Vagina (tissue), 2 donors: ENCODE measurements at places on chromosomes 13 and 19. TPM values are rescaled to one million over a fixed set of nuclear protein-coding genes. Genes with fewer than 3 reads are reported as not detected.
A peak's percentile ranks its signal among the peaks of the same experiment; 100 is the strongest.

DNA sequence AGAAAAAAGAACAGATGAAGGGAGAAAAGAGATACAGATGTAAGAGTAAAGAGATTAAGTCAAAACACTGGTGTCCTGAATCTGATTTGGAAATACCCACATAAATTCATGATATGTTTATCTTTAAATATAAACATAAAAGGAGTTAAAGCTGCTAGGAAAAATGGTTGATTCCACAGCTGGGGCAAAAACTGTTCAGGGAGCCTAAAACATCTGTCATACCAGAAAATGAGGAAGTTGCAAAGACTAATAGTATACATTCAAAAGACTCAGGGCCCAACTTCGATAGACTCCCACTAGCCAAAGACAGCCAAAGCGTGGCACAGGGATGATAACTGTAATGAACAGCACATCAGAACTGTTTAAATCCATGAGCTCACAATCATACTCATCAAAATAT is 62.0 kb downstream of the ABCC4 start:
- no peak for DNase-seq
- no peak overlapping the region for H3K27ac ChIP-seq
- H3K4me1 ChIP-seq = no peaks in the 10 kb centered on the region
- no peaks in the 10 kb centered on the region for H3K27me3 ChIP-seq
- no peak overlapping the region for H3K4me3 ChIP-seq

- no peak overlapping the region for H3K27ac ChIP-seq
- DNase-seq = no peak
- H3K27me3 ChIP-seq = no peaks in the 10 kb centered on the region
- H3K4me3 ChIP-seq = no peak overlapping the region
- H3K36me3 ChIP-seq = no peaks in the 10 kb centered on the region
Measured at GRCh38 chr13:40506592-40507446, 159.6 kb downstream of the FOXO1 start.

The CAPS gene
- 35.8 TPM for total RNA-seq

GRCh38 chr13:83449668-83450395 is 432.4 kb downstream of the SLITRK1 start:
- no peak overlapping the region for H3K27ac ChIP-seq
- no peaks in the 10 kb centered on the region for H3K36me3 ChIP-seq
- no peaks in the 10 kb centered on the region for H3K4me1 ChIP-seq

The GRK1 gene
- not detected for total RNA-seq

DNA sequence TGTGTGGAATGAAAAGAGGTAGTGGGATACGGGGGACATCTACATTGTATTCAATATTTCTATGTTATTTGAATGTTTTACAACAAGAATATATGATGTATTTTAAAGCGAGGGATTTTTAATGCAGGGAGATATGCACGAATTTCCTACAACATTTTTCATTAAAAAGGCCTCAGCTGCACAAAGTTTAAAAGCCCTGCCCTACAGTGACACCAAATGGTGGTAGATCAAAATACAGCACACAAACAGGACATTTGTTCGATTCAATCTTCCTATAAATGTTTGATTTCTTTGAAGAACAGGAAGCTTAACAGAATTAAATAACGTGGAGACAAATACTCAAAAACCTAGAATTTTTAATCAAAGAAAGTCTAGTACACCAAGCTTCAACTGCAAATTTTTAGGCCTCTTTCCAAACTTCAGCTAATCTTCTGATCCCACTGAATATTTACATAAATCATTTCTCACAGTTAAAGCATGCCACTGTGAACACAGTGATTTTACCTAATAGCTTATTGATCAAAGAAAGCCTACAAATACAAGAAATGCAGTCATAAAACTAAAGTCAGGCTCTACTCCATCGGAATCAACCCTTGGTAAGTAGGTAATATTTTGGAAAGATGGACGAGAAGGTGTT is 257.2 kb downstream of the DIAPH3 start:
- H3K36me3 ChIP-seq = no peaks in the 10 kb centered on the region
- H3K27me3 ChIP-seq = no peaks in the 10 kb centered on the region
- no peak for DNase-seq
- no peak overlapping the region for H3K4me3 ChIP-seq
- H3K4me1 ChIP-seq = no peaks in the 10 kb centered on the region

GRCh38 chr19:281992-282391 is 9.2 kb downstream of the PLPP2 start:
- no peak overlapping the region for H3K4me3 ChIP-seq
- H3K4me1 ChIP-seq = no peaks in the 10 kb centered on the region
- no peaks in the 10 kb centered on the region for H3K36me3 ChIP-seq
- no peaks in the 10 kb centered on the region for H3K27me3 ChIP-seq
- no peak overlapping the region for H3K27ac ChIP-seq
- no peak for DNase-seq

The NUFIP1 gene
- 2.5 TPM for total RNA-seq

The DACH1 gene
- 7.9 TPM for total RNA-seq

The SIGLEC5 gene
- 0.49 TPM for total RNA-seq

DNA sequence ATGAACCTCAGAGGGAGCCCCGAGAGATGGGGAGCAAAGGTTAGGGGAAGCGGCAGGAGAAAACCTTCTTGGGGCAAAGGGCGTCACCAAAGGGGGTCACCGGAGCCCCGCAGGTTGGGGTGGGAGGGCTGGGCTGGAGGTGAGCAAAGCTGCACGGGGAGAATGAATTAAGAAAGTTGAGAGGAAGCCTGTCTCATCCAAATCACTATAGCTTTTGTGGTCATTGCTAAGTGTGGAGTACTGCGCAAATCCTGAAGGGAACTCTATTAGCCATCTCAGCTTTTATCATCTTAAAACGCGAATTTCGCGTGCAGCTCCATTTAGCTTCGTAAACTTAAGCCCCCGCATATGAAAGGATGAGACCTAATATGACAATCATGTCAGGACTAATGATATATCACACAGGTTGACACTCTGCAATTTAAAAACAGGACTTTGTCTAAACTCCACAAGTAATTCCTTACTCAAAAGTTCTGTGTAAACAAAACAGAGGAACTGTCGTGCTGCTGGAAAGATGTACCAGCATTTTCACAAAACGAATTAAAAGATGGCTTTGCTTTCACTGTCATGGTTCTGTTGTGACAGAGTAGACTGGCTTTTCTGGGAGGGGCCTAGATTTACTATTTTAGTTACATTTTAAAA is 631 bp downstream of the LACC1 start:
- peak overlapping the region; percentile 85 for H3K4me3 ChIP-seq
- H3K27ac ChIP-seq = peak overlapping the region; percentile 94
- H3K27me3 ChIP-seq = no peaks in the 10 kb centered on the region
- no peaks in the 10 kb centered on the region for H3K36me3 ChIP-seq
- no peak for DNase-seq
- peaks cover 23% of the 10 kb centered on the region for H3K4me1 ChIP-seq

GRCh38 chr19:51809787-51810186 is 14.8 kb downstream of the FPR3 start:
- H3K36me3 ChIP-seq = no peaks in the 10 kb centered on the region
- peaks cover 9% of the 10 kb centered on the region for H3K4me1 ChIP-seq
- no peaks in the 10 kb centered on the region for H3K27me3 ChIP-seq
- DNase-seq = no peak
- no peak overlapping the region for H3K4me3 ChIP-seq

The C1QTNF9B gene
- not detected for total RNA-seq

The RNF225 gene
- total RNA-seq = 0.98 TPM

DNA sequence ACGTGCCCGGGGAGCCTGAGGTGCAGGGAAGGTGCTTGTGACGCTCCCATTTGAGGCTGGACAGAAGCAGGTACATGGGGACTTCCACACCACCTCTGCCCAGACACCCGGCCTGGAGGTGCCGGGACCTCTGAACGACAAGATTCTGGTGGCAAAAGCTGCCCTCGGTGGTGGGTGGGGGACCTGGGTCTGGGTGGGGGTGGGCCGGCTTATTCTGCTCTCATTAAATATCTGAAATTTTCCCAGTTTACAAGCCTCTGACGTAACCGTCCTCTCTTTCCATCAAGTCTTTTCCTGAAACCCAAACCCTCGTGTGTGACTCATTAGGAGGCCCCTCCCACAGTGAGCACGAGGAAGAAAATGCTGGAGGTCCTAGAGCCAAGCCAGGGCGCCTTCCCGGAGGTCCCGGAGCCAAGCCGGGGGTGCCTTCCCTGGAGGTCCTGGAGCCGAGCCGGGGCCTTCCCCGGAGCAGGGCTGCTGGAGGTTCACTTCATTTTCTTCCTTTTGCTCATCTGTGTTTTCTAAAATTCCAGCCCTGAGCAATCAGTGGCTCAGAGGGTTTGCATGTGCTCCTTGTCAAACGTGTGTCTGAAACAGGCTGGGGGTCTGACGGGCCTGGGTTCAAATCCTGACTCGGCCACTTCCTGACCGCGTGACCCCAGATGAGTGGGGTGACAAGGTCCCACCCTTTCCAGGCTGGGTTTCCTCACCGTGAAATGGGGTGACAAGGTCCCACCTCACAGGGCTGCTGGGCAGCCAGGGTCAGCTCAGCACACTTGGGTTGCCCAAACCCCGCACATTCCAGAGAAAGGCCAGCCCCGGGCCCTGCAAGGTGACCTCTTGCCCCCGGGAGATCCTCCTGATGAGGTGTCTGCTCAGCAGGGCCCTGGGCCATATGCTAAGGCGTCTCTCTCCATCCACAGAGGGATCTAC is 10.0 kb downstream of the CFD start:
- no peaks in the 10 kb centered on the region for H3K27me3 ChIP-seq
- H3K4me1 ChIP-seq = peaks cover 46% of the 10 kb centered on the region
- H3K4me3 ChIP-seq = no peak overlapping the region
- H3K27ac ChIP-seq = peak overlapping the region; percentile 87

The TMPRSS9 gene
- total RNA-seq = not detected

The ATXN8OS gene
- total RNA-seq = not detected

- no peaks in the 10 kb centered on the region for H3K27me3 ChIP-seq
- no peak for DNase-seq
Measured at GRCh38 chr19:17565611-17566010, 10.2 kb downstream of the COLGALT1 start.

DNA sequence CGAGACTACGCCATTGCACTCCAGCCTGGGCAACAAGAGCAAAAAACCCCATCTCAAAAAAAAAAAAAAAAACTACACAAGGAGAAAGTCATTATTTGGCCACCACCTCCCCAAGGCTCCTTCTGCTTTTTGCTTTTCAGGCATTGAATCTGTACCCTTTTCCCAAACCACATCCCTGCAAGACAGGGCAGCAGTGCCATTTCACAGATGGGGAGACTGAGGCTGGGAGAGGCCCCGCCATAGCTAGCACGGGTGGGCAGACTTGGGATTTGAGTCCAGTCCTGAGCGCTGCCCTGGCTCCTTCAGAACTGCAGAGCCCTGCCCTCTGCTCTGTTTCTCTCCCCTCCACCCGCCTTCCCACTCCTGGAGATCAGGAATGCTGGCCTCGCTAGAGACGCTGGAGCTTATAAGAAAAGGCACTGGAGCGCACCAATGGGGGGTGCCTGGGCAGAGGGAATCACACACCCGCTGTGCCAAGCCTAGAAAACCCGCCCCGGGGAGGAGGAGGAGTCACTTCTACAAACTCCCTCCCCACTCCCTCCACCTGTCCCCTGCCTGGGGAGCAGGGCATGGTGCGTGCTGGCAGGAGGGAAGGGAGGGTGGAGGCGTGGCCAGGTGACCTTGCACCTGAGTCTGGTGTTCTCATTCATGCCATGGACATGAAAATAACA is 17.6 kb downstream of the TJP3 start:
- H3K4me1 ChIP-seq = peaks cover 12% of the 10 kb centered on the region
- H3K27me3 ChIP-seq = peaks cover 6% of the 10 kb centered on the region
- no peaks in the 10 kb centered on the region for H3K36me3 ChIP-seq

The PLPP2 gene
- 49.4 TPM for total RNA-seq

DNA sequence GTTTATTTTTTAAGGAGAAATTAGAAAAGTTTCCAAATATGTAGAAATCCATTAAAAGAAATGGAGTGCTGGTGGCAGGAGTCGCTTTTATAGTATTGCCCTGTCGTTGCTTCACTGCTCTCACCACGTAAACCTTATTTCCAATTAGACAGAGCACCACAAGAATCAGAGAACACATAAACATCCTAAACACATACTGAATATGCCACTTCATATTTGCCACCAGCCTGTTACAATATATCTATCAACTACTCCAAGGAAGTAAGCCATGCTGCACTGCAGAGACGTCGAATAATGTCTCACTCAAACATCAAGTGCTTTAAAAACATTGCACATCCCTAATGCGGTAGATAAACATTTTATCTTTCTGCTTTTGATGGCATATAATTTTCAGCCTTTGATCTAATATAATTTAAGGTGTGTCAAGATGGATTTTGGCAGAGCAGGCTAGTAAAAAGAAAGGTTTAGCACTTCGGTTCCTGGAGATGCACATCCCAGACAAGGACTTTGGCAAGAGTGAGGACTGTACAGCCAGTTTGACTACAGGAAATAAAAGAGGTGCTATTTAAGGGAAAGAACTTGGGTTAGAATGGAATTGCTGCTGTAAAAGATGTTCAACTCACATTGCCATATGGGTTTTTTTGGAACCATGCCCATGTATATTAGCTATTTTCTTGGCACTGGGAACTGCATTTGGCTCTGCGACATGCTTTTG is 932.3 kb downstream of the EFNB2 start:
- H3K36me3 ChIP-seq = no peaks in the 10 kb centered on the region
- H3K27ac ChIP-seq = no peak overlapping the region
- H3K4me3 ChIP-seq = no peak overlapping the region
- H3K27me3 ChIP-seq = no peaks in the 10 kb centered on the region

The SBK2 gene
- not detected for total RNA-seq

The PLVAP gene
- 74.9 TPM for total RNA-seq

The C3 gene
- total RNA-seq = 1,239 TPM

GRCh38 chr13:98478189-98479129 is 98.4 kb downstream of the STK24 start:
- H3K27me3 ChIP-seq = no peaks in the 10 kb centered on the region
- no peaks in the 10 kb centered on the region for H3K36me3 ChIP-seq
- no peak for DNase-seq
- H3K27ac ChIP-seq = peak overlapping the region; percentile 6
- H3K4me1 ChIP-seq = peaks cover 95% of the 10 kb centered on the region

- peaks cover 13% of the 10 kb centered on the region for H3K4me1 ChIP-seq
- H3K27me3 ChIP-seq = no peaks in the 10 kb centered on the region
- H3K36me3 ChIP-seq = no peaks in the 10 kb centered on the region
- peak overlapping the region; percentile 69 for H3K4me3 ChIP-seq
- peak overlapping the region; percentile 7 for H3K27ac ChIP-seq
Measured at GRCh38 chr19:16895467-16896145, 6.8 kb downstream of the F2RL3 start.

DNA sequence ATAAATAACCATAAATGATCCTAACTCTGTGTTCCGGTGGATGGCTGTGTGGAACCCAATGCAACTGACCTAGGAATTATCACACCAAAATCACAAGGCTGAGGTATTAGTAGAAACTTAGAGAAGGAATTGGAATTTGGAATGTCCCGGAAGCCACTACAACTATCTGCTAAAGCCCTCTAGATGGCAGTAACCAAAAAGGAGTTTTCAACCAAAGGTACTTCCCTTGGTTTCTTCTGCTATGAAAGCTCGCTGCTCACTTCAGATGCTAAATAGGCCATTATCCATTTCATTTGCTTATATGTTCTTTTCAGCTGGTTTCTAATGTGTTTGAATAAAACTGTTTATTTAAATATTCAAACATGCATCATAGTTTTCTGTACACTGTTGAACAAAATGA is 1589.1 kb upstream of the SPRY2 start:
- no peak overlapping the region for H3K27ac ChIP-seq
- H3K4me1 ChIP-seq = no peaks in the 10 kb centered on the region
- no peak for DNase-seq
- no peak overlapping the region for H3K4me3 ChIP-seq
- no peaks in the 10 kb centered on the region for H3K27me3 ChIP-seq

GRCh38 chr13:26855921-26856320 is 95.3 kb upstream of the GPR12 start:
- H3K4me3 ChIP-seq = no peak overlapping the region
- no peaks in the 10 kb centered on the region for H3K36me3 ChIP-seq
- no peak overlapping the region for H3K27ac ChIP-seq
- H3K27me3 ChIP-seq = no peaks in the 10 kb centered on the region
- no peak for DNase-seq

- H3K36me3 ChIP-seq = no peaks in the 10 kb centered on the region
- no peaks in the 10 kb centered on the region for H3K27me3 ChIP-seq
- no peak for DNase-seq
Measured at GRCh38 chr19:48321372-48321621, 4.1 kb upstream of the EMP3 start.
